ENCODE measurements at places on chromosomes 4 and X. TPM values are rescaled to one million over a fixed set of nuclear protein-coding genes. Genes with fewer than 3 reads are reported as not detected.
A peak's percentile ranks its signal among the peaks of the same experiment; 100 is the strongest.

DNA sequence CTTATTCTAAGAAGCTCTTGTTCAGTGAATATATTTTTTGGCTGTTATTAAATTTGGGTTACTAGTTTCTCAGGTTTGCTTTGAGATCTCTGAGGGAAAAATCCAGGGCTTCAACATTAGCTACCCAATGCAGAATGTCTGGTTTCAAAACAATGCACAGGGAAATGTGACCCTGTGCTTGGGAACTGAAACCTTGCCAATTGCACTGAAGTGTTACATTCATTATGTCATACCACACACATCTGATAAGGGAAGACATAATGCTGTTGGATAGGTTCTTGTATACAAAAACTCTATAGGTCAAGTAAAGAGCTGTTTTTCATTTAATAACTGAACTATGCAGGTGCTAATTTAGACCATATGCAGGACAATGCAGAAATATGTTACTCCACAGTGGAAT is 345.3 kb upstream of the BMP3 start:
- no peak for DNase-seq

- DNase-seq: no peak
Observed at GRCh38 chr4:180665994-180666824, 1577.0 kb upstream of the TENM3 start.

GRCh38 chrX:153539171-153539978 is 21.9 kb downstream of the ATP2B3 start:
- DNase-seq: peak; percentile 82

GRCh38 chrX:80708781-80709180 is 100.9 kb downstream of the BRWD3 start:
- no peak for DNase-seq

DNA sequence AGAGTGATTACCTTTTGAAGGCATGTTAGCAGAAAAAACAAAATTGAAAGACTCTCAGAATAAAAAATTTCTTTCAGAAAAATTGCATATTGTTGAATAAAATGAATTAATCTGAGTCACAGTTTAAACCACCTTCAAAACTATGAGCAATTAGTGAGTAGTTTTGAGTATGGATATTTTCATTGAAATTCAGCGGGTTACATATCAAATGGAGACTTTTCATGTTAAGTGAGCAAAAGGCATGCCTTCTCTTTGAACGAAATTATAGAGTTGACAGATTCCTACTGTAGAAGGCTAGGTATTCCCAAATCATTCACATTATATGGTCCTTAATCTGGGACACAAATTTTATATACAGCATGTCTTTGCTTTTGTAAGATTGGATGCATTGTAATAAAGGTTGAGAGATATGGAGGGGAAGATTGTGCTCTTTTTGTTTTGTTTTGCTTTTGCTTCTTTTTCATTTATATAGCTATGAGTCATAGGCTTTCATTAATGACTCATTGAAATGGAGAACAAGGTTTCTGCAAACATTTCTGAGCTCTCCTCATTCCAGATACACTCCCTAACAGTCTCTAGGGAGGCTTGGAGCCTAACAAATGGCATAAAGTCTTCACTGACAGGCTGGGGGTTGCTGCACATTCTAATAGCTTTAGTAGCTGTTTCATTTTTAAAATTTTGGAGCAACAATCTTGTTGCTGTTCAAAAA is 21.6 kb downstream of the PCDH18 start:
- DNase-seq: peak; percentile 82

DNA sequence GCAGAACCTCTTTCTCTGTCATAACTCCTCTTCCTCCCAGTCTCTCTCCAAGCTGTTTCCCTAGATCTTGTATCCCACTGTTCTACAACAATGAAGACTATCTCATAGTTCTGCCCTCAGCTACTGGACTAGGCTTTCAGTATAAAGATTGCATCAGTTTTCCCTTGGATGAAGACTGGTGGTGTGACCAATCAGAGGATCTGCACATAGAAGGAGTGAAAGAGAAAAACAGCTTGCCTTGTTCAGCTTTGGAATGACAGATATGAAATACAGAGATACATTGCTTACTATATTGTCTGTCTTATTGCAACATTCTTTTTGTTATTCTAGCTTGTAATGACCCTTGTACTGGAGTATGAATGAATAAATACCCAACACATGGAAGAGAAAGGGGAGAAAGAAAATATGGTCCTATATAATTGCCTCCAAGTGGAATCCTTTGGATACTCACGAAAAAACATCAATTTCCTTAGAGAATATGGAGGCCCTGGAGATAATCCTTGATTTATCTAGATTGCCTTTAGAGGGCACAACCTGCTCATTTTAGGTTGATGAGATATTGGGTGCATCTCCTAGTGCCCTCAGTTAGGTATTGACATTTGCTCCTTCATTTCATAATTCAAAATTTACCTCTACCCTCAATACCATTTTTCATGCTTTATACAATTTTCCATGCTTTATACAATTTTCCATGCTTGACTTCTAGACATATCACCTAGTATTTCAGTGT is 395.8 kb downstream of the NAF1 start:
- no peak for DNase-seq

- peak; percentile 75 for DNase-seq
Observed at GRCh38 chr4:186351668-186352194, 85.7 kb downstream of the F11 start.

DNA sequence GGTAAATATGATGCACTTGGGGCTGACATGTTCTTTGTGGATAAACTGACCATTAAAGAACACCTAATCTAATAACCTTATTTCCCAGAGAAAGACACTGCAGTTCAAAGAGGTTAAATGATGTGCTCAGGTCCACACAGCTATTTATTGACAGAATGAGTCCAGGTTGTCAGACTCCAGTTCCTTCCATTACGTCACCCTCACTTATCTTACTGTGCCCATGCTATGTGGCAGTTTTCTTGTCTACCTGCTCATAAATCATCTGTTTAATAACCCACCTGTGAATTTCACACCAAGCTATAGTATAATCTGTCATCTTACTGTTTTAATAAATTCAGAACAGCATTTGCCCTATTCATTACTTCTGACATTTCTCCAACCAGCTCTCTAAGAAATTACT is 36.7 kb downstream of the QRFPR start:
- no peak for DNase-seq

DNA sequence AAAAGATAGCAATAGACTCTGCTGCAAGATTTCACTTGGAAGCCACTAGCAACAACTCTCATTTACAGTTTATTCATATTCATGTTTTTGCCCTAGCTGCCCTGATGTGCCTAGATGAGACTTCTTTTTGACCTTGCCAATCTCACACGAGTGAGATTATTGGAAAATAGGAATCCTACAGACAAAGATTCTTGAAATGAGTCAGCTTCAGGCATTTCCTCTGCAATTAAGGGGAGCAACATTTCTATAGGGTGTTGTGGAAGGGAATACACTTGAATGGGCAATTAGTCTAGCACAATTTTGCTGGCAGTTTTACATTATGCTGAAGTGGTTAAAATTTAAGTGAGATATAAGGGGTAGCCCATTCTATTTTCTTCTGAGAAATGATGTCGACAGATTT is 217.0 kb upstream of the FAT4 start:
- DNase-seq: no peak

The PABPC1L2A gene
- not detected for polyA plus RNA-seq
